ENCODE measurements at places on chromosomes 2 and 18.

DNA sequence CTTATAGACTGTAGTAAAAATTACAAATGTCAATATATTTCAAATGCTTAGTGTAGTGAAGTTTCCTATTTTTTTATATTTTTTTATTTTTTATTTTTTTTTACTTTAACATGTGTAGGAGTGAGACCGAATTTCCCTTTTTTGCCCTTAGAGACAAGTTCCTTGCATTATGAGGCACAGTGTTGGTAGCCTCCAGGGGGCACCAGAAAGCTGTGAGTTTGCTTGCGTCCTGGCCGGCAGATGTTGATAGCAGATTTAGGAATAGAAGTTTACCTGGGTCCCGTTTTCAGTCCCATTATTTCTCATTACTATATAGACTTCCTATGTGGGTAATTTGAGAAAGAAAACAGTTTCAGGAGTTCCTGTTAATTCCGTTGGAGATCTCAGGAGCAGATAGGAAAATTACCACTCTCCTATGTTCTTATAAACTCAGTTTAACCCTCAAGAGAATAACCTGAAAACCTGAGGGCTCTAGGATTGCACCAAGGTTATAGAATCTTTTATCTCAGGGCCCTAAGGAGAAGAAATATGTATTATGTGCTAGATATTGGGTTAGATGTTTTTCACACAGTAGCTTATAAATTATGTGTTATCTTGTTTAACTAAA lies 157.5 kb upstream of the SESTD1 start:
- DNase-seq = peak; percentile 19

DNA sequence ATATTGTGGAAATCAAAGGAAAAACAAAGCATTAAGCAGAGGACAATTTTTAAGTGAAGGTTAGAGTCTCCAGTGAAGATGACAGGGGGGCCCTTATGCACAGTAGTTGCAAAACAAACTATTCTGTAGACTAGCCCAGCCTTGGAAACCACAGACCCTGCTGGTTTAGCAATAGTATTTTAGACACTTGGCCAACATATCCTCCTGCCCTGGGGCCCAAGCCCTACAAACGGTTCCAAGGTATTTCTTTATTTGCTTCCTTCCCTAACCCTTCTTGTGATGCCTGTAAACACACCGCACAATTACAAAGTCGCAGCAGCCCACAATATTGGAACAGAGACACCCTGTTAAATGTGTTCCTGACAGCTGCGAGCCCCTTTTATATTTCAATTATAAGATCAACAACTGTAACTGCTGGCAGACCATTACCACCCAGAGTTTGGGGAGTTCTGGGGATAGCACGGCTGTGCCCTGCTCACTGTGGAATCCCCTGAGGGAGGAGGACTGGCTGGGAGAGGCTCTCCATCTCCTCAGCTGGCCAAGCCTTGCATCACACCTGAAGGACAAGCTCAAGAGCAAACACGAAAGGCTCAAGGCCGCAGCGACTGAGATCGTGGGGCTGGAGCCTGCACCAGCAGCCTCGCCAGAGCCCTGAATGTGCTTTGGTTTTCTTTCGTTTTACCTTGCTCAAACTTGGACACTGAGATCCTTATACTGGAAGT lies 282.2 kb upstream of the ATP5MC3 start:
- no peak for DNase-seq

- DNase-seq = no peak
These were observed 80.5 kb downstream of the ZBTB7C start for GRCh38 chr18:48328473-48329210.

- no peak for DNase-seq
These were observed 3.9 kb upstream of the SRBD1 start for GRCh38 chr2:45614871-45615415.

- DNase-seq = no peak
These were observed 4.0 kb downstream of the NT5DC4 start for GRCh38 chr2:112724591-112725525.

DNA sequence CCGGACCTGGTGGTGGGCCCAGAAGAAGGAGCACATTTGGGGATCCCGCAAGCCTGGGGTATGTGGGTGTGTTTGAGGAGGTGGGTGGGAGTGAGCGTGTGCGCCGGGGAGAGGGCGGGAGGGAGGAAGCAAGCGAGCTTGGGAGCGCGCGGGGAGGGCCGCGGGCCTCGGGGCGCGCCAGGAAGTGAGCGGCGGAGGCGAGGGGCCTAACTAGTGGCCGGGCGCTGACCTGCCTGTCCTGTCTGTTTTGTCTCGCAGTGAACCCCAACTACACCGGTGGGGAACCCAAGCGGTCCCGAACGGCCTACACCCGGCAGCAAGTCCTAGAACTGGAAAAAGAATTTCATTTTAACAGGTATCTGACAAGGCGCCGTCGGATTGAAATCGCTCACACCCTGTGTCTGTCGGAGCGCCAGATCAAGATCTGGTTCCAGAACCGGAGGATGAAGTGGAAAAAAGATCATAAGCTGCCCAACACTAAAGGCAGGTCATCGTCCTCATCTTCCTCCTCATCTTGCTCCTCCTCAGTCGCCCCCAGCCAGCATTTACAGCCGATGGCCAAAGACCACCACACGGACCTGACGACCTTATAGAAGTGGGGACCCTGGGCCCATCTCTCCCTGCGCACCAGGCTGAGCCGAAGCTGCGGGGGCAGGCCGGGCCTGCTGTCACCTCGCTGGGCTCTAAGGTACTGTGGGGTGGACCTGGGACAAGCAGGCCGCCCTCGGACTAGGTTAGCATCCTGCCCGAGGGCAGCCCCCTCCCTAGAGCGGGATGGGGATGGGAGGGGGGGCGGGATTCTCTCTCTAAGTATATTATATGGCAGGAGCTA lies 1.2 kb downstream of the HOXD4 start:
- no peak for DNase-seq

DNA sequence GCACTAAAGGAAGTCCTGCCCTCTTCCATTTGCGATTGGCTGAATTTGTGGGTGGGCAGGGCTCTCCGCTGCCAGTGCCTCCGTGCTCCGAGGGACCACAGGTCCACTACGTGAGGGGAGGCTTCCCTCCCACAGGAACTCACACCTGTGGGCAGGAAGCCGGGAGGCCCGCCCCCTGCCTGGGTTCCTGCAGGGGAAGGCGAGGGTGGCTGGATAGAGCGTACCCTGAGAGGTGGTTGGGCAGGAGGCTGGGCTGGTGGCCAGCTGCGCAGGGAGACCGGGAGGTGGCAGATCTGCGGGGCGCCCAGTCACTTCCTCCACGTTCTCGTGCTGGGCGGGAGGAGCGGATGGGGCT lies 47.0 kb upstream of the PTH2R start:
- peak; percentile 25 for DNase-seq

- DNase-seq = peak; percentile 48
These were observed 48.9 kb upstream of the NABP1 start for GRCh38 chr2:191629001-191629453.

GRCh38 chr18:32956591-32957315 lies 183.9 kb upstream of the KLHL14 start:
- DNase-seq = no peak

DNA sequence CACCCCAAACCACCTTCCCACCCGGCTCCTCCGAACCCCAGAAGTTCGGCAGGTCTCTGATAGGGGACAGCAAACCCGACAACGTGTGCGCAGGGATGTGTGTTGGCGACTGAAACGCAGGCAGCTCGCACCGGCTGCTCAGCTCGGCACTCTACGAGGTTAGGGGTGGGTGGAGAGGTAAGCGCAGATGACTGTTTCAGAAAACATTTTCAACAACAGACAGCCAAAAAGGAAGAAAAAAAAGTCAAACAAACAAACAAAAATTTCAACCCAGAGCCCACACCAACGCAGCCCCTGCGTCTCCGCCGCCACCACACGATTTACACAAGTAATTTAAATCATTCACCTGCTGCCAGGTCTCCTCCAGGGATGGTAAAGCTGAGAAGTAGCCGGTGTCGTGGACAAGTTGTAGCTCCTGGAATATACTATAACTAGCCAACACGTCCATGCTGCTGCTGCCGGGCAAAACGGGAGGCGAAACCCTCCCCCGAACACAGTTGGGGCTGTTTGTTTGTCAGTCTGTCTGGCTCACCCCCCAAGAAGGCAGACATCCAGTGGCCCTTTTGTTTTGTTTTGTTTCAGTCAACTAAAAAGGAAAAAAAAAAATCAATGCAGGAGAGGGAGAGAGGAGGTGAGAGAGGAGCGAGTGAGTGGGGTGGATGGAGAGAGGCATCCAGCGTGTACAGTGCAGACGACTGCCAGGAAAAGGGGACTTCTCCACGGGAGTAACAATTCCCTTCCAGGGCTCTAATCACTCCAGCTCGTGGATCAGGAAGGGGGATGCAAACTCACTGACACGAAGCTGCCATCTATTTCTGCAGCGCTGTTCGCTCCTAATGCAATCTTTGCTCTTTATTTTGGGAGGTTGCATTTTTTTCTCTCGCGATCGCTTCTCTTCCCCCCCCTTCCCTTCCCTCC lies at the start of gene KLF7:
Gene KLF7 (minus strand): TSS at position 828 of the 918 bp plus-strand sequence. CDS start 380 bp downstream, at position 448.
- DNase-seq = peak; percentile 60

- no peak for DNase-seq
These were observed 330.7 kb downstream of the PDE11A start for GRCh38 chr2:177741866-177742265.

DNA sequence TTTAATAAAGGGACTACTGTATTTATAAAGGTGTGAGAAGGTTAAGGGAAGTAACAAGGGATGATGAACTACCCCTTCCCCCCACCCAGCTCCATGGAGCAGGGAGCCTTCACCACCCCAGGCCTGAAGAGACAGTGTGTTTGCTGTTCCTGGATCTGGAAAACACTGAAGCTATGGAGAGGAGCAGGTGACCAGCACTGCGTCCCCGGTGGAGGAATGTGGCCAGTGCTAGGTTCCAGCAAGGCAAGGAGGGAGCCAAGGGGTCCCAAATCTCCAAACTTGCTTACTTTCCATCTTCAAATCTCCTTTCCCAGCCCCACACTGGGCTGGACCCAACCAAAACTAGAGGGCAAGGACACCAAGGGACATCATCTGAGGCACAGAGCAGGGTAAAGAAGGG lies 128.7 kb upstream of the CD302 start:
- DNase-seq = no peak

GRCh38 chr2:234425639-234426603 lies 71.0 kb downstream of the ARL4C start:
- DNase-seq = peak; percentile 89

DNA sequence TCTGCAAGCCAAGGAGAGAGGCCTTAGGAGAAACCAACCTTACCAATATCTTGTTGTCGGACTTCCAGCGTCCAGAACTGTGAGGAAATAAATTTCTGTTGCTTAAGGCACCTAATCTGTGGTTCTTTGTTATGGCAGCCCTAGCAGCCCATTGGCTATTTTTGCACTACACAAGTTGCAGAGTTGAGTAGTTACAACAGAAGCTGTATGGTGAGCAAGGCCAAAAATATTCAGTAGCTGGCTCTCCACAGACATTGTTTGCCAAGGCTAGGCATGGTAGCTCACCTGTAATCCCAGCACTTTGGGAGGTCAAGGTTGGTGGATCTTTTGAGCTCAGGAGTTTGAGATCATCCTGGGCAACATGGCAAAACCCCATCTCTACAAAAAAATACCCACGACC lies 27.1 kb upstream of the SCYGR1 start:
- DNase-seq = no peak

DNA sequence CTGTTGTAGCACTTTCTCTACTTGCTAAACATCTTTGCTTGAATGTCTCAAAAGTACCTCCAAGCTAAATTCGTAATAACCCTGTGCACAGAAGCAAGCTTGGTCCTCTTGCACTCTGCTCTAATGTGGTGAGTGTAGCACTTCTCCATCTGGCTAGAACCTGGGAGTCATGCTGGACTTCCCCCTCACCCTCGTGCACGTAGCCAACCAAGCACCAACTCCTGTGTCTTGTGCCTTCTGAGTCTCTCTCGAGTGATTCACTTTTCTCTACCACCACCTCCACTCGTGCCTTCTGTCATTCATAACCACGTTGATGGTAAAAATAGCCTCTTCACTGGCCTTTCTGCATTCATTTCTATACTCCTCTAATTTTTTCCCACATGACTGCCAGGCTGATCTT lies 91.9 kb upstream of the KCNE4 start:
- no peak for DNase-seq

DNA sequence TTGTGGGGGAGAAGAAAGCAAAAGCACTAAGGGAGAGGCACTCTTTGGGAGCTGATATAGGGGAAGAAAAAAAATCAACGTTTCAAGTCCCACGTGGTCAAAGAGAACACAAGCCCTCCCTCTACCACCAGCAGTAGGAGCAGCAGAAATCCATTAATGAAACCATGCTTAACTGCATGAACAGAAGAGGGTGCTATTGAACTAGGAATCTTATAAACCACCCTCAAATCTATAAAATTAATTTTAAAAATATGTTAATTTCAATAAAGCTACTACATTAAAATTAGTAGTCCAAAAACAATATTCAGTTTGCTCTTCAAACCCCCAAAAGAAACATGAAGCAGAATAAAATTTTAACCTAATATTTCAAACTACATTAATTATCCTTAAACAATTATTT lies 147.8 kb downstream of the TMEM18 start:
- peak; percentile 28 for DNase-seq

GRCh38 chr18:2686349-2686968 lies 30.9 kb downstream of the SMCHD1 start:
- no peak for DNase-seq

GRCh38 chr2:166229678-166230023 lies 101.8 kb upstream of the SCN1A start:
- no peak for DNase-seq

- no peak for DNase-seq
These were observed 15.4 kb upstream of the SLC9A2 start for GRCh38 chr2:102603904-102604303.

DNA sequence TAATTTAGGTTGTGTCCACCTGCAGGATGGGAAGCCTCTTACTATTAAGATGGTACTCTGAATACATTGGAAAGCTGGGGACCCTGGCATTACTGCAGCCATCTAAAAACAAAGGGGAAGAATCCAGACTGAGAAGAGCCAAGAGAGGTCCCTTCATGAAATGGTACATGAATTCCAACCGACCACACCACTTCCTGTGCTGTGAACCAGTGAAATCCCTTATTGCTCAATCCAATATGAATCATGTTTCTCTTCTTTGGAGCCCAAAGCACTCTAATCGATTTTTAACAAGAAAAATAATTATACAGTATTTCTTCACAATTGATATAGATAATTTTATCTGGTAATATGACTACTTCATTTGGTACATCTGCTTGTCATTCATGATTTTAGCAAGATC lies 479.7 kb upstream of the RAB6C start:
- no peak for DNase-seq

DNA sequence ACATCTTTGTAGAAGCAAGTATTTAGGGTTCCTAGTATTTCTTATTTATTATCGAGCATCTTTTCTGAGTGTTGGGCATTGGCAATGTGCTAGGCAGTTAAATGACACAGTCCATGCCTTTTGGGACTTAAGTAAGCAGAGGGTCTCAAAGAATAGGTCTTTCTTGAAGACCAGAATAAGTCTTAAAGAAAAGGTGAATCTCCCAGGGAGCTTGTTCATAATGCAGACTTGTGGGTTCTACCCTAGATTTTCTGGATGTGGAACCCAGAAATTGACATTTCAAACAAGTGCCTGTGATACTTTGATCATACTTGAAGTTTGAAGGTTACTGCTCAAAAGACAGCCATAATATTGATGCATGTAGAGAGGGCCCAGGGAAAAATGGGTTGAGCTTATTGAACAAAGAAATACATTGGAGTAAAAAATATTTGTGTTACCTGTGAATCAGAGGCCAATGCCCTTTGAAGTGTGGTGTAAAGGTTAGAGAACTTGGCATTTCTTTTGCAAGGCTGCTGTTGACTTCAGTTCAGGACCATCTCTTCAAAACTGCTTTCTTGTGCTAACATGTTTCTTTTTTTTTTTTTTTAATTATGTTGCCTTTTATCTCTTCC lies 24.4 kb downstream of the RPL37A start:
- DNase-seq = no peak

GRCh38 chr2:156396126-156396525 lies 40.1 kb upstream of the GPD2 start:
- no peak for DNase-seq

GRCh38 chr18:74328206-74328605 lies 12.6 kb downstream of the C18orf63 start:
- no peak for DNase-seq
